Renal pelvis (tissue), 12 donors: ENCODE measurements at places on chromosomes 7 and 10.

DNA sequence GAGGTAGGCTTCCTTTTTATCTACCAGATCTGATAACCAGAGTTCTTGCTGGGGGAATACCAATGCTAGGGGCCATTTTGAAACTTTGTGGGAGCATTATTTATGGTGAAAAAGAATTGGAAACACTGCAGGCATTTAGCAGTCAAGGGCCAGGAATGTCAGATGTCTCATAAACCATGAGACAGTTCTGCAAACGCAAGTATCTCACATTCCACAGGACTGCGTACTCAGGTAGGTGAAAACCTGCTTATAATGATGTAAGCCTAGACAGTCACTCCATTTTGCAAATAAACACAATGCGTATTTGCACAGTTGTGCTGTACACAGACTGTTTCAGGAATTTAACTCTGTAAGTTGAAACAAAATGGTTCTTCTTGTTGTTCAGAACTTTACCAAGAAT is 33.9 kb downstream of the ECHDC3 start:
- no peak for DNase-seq

DNA sequence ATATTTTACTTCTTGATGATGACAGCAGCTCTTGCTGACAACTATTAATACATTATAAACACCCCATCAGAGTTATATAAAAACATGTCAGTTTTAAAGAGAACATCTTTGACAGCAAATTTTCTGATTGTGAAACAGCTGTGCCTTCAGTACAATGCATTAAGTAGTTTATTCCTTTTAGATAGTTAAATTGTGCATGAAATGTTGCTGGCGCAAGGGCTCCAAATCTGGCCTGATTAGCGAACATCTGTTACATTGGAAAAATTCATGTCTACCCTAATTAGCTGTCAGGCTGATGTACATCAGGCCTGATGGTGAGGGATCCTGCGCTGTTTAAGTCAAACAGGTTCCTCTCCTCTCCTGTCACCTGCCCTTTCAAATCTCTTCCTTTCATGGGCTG is 171.9 kb upstream of the SP8 start:
- DNase-seq, result no peak

DNA sequence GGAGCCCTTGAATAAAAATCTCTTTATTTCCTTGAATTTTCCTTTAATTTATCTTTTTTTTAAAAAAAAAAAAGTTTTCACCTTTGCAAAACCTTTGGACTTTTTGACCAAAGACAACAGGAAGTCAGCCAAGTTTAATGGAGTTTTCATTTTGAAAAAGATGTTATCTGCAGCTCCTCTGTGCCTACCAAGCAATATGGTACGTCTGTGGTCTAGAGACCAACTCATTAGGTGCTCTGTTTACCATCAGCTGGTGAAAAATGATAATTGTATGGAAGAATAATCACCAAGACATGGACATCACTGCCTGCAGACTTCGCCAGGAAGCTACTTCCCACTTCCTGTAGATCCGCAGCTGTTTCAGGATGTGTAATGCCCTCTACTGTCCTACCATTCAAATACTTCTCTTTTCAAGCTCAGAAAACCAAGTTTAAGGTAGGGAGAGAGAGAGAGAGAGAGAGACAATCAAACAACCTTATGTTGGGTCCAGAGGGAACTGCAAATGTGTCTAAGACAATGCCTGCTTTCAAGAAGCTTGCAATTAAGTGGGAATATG is 18.7 kb downstream of the PLXNA4 start:
- no peak for DNase-seq

- no peak for DNase-seq
Observed at GRCh38 chr10:11761431-11761830, 19.2 kb downstream of the ECHDC3 start.

DNA sequence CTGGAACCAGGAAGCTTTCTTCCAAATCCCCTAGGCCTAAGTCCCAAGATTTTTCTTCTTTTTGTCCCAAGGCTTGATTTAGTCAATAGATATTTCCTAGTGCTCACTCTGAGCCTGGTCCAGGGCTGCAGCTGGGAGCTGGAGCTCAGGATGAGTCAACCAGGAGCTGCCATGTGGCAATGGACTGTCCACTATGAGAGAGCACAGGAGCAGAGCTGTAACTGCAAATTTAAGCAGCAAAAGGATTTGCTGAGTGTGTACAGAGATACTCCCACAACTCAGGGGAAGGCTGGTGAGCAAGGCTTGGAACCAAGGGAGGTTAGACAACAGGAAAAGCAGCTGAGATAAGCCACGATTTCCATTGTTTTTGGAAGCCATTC is 92.1 kb upstream of the CXCL12 start:
- no peak for DNase-seq

DNA sequence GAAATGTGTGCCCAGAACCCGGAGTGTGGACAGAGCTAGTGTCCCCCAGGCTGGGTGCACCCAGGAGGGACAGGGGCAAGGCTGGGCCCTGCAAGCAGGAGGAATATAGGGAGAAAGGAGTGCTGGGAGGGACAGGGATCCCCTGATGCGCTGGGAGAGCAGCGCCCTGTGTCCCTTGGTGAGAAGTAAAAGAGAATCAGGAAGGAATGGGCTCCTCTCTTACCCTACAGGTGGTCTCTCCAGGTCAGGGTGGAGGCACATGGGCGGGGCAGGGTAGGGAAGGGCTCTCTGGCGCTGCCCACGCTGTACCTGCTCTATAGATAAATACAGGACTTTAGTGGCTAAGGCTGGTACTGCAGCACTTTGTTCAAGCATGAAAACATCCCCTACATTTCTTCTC is 753.8 kb downstream of the GRID1 start:
- DNase-seq, result no peak

DNA sequence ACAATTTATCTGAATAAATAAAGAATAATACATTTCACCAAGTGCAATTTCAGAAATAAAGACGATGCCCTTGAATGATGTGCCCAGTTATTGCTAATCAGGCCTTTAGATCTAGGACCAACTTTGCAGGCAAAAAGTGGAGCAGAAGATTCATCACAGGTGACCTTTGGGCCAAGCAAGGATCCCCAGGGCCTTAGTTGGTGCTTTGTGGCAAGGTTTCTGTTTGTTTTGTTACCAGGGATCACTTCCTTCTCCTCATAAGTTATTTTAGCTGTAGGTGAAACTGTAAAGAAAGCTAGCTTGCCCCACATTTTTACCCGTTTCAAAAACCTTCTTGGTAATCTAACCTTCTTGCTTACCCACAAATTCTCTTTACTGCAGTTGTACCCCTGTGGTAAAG is 323.2 kb downstream of the NEBL start:
- no peak for DNase-seq

GRCh38 chr10:104505521-104506042 is 135.5 kb upstream of the SORCS3 start:
- DNase-seq, result no peak

- DNase-seq, result no peak
Observed at GRCh38 chr10:13816195-13816925, 229.6 kb downstream of the PRPF18 start.
